Naive thymus-derived CD8-positive, alpha-beta T cell (primary cell): ENCODE measurements at places on chromosomes 7 and 10.

- no peak for DNase-seq
Observed at GRCh38 chr10:33556620-33557019, 222.2 kb upstream of the NRP1 start.

DNA sequence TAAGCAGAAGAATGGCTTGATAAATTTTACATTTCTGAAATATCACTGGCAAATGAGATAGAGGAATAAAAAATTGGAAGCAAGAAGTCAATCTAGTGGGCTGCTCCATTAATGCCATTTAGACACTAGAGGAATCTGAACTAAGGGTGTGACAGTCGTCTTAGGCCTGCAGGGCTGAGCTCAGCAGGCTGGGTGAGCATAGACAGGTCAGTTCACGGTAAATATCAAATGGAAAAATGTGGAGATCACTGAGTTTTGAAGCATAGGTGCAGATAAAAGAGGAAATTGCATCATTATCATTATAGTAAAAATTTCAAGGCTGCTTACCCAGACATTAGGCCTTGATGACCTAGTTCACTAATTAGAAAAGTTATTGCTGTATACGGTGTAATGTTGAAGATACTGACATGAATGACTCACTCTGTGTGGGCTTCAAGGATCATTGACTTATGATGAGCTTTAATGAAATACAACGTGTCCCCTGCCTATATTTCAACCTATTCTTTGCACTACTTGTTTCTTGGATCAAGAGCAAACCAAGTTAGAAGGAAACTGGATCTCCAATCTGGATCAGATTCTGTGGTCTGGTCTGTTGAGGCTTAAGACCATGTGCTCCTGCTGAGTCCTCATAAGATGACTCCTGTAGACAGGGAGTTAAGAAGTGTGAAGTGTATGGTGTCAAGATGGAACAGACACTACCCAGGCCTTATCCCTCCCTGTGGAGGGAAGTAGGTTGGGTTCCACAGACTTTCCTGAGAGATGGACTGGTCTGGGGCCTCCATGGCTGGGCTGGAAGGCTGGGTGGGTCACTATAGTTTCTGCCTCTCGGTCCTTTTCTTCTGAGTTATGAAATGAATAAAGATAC is 3.6 kb downstream of the OR2F2 start:
- DNase-seq = no peak

GRCh38 chr10:126910798-126911197 is 5.6 kb downstream of the DOCK1 start:
- no peak for DNase-seq

GRCh38 chr7:139743267-139743966 is 34.4 kb downstream of the HIPK2 start:
- DNase-seq = no peak

- DNase-seq = no peak
Observed at GRCh38 chr7:2478399-2478785, 2.2 kb upstream of the GRIFIN start.

DNA sequence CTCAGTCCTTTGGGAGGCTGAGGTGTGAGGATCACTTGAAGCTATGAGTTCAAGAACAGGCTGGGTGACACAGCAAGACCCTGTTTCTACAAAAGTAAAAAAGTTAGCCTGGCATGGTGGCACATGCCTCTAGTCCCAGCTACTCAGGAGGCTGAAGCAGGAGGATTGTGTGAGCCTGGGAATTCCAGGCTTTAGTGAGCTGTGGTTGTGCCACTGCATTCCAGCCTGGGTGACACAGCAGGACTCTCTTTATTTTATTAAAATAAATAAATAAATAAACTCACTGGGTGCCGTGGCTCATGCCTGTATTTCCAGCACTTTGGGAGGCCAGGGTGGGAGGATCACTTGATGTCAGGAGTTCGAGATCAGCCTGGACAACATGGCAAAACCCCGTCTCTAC is 607.9 kb downstream of the CALN1 start:
- DNase-seq = no peak

- DNase-seq = no peak
Observed at GRCh38 chr10:36391405-36391804, 734.0 kb upstream of the ANKRD30A start.

- DNase-seq = no peak
Observed at GRCh38 chr7:77239471-77239870, 39.9 kb upstream of the FGL2 start.

GRCh38 chr7:7257899-7258692 is 75.8 kb downstream of the C1GALT1 start:
- DNase-seq = no peak

- no peak for DNase-seq
Observed at GRCh38 chr7:102211590-102212550, 74.8 kb upstream of the SH2B2 start.

DNA sequence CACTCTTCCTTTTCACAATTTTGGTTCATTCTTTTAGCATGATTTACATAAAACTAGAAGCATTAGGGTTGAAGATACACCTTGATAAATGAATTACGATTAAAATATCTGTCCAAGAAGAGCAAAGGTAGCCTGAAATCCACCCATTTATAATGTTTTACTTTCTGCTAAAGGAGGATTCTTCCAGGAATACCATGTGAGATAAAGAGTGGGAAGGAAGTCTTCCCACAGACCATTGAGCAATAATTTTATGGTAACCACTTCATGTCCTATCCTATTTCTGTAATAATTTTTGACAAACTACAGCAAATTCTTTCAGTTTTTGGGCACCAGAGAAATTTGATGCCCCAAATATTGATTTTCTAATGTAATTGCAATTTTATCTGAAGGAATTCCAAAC is 150.6 kb upstream of the STEAP4 start:
- DNase-seq = no peak

DNA sequence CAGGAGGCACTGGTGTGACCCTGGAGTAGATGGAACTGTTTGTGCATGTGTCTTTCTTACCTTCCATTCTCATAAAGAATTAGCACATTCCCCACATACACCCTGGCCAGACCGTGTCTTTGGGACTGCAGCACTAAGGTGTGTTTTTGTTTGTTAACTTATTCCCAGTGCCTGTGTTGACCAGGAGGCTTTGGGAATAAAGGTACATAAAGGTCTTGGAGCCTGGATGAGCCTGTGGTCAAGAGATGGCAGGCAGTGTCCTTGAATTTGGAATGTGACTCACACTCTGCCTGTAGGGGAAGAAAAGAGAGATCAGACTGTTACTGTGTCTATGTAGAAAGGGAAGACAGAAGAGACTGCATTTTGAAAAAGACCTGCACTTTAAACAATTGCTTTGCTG is 137.6 kb downstream of the LYZL1 start:
- DNase-seq = no peak

DNA sequence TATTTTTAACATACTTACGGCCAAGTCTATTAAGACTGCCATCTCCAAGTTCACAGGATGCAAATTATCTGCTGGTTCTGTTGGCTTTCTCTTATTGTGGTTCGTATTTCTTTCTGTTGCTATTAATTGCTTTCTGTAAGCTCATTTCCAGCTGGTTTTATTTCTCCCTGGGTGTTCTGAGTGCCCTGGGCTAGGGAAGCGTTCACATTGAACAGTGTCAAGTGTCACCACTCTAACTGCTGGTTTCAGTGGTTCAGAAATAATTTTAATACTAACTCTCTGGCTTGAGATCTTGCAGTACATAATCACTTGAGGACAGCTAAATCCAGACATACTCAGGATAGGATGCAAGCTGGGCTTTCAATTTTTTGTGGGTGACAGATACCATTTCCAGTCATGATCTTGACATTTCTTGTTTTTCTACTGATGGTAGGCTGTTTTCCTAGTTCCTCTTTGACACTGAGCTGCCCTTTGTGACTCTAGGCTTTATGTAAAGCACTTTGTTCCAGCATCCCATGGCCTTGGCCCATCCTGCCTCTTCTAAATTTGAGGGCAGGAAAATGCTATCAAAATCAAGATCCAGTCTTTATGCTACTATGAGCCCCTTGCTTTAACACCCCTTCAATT is 117.6 kb downstream of the SNX13 start:
- DNase-seq = no peak

- DNase-seq = no peak
Observed at GRCh38 chr10:123133541-123134342, 2.0 kb upstream of the HMX3 start.

DNA sequence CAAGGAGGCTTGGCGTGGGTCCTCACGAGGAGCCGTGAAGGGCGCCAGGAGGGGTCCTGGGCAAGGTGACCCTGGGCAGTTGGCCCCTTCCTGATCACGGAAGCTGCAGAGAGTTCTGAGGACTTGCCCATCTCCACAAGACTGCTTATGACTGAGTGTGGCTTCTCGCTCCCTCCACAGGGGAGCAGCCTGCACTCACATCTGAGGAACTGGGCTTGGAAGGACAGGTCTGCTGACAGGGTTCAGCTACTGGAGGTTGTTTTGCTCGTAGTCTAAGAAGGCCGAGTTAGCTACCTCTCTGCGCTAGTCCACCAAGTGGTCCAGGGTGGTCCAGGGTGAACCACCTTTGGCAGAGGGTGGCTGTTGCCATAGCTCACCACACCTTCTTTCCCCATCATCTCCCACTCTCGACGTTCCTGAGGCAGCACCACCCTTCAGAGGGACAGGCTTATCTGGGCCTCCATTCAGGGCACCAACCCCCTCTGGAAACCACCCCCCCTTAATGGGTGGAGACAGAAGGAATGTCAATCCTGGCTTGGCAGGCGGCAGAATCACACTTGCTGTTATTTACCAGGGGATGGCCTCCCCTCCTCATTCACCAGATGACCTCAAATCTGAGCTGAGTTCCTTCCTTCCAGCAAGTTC is 38.2 kb downstream of the FAM53B start:
- DNase-seq = no peak

DNA sequence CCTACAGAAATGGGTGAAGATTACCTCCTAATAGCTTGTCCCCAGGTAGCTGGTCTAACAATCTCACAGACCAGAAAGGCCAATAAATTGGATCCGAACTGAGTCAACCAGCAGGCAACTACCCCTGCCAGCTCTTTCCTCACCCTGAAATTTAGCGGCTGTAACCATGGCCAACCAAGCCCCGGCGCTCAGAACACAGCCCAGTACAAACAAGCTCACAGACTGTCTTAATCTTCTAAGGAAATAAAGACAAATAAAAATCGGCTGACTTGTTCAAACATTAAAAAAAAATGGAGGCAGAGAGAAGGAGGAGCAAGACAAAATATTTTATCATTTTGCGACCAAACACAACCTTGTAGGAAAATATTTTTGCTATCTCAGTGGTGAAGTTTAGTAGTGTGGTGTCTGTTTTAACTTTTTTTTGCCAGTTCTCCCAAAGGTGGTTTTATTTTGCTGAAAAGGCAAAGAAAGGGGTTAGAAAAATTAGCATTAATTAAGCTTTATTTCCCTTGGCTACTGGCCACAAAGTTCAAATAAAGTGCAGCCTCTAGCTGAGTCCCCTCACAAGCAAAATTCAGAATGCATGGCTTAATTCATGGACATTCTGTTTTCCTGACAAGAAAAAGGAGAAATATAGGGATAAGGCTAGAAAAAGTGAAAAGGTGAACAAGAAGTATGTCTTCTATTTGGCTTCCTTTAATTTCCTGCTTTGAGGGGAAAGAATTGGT is 313.0 kb upstream of the NPVF start:
- no peak for DNase-seq

DNA sequence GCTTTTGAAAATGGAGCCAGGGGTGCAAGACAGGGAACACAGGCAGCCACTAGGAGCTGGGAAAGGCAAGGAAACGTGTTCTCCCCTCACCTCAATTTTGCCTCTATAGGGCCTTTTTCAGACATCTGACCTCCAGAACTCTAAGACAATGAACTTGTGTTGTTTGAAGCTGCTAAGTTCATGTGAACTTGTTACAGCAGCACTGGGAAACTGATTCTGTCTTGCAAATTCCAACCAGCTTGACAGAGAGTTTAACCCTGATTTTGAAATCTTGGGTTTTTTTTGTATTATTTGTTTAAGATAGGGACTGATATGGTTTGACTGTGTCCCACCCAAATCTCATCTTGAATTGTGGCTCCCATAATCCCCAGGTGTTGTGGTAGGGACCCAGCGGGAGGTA is 852.9 kb downstream of the LRMDA start:
- no peak for DNase-seq

- no peak for DNase-seq
Observed at GRCh38 chr10:64829888-64830412, 1308.7 kb downstream of the REEP3 start.

GRCh38 chr10:105042906-105043552 is 401.9 kb downstream of the SORCS3 start:
- DNase-seq = no peak

GRCh38 chr10:3631701-3632330 is 153.2 kb downstream of the KLF6 start:
- no peak for DNase-seq

- DNase-seq = no peak
Observed at GRCh38 chr7:114957444-114957843, 35.5 kb downstream of the MDFIC start.

GRCh38 chr10:70982443-70982842 is 94.1 kb upstream of the PCBD1 start:
- DNase-seq = no peak

- DNase-seq = no peak
Observed at GRCh38 chr7:79714081-79714480, 260.6 kb upstream of the MAGI2 start.

- DNase-seq = no peak
Observed at GRCh38 chr10:117476716-117477115, 65.8 kb upstream of the EMX2 start.

GRCh38 chr10:13784067-13784466 is 197.3 kb downstream of the PRPF18 start:
- DNase-seq = no peak

DNA sequence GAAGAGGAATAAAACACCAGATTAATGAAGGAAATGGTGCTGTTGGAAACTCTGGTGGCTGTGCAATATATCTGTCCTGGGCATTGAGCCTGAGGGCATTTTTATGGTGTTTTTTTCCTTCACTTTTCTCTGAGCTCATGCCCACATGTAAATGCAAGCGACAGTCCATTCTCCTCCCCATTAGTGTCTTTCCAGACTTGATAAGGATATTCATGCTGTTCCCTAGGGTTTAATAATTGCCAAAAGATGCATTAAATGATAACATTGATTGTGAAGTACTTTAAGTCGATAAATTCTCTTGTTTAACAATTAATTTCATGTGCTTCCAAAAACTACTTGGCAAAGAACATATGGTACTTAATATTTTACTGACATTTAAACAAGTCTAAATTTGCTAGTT is 384.7 kb downstream of the MDFIC start:
- DNase-seq = no peak

GRCh38 chr7:137967143-137968018 is 34.5 kb downstream of the CREB3L2 start:
- no peak for DNase-seq

DNA sequence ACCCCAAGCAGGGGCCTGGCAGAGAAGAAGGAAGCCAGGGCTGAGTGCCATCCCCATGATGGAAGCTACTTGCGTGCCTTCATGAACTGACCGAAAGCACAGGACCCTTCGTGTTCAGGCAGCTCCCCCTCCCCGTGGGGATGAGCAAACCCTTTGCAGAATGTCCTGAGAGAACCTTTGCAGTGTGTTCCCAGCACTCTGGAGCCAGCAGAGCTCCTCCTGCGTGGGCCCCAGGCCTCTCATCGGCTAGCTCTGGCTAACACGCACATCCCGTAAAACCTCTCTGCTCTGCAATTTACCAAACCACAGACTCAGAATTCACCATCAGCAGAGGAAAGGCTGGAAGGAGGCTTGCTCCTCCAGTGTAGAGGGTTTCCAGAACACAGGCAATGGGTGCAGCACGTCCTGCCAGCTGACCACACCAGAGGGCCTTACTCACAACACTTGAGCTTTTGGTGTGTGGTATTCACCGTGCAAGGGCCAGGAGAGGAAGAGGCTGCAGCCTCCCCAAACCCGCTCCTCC is 3.1 kb downstream of the SH3PXD2A start:
- no peak for DNase-seq

- no peak for DNase-seq
Observed at GRCh38 chr10:117631276-117632145, 89.0 kb downstream of the EMX2 start.

GRCh38 chr10:17607060-17607459 is 10.1 kb downstream of the HACD1 start:
- no peak for DNase-seq
